ENCODE measurements at places on chromosomes 3 and 15.

DNA sequence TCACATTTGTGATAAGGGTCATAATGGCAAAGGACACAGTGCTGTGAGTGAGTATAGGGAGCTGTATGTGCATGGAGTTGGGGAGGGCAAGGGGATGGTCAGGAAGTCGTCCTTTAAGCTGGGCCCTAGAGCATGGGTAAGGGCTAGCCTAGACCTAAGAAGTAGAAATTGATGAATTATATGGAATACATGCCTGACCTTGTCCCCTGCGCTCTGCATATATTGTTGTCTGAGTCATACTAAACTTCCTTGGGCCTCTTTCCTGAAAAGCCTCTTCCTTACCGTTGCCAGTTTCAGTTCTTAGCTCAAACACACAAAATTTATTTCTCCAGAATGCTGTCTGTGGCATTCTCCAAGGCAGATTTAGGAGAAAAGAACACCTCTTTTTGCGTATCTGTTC, 4.6 kb downstream of the SNRK start:
- no peak for DNase-seq

DNA sequence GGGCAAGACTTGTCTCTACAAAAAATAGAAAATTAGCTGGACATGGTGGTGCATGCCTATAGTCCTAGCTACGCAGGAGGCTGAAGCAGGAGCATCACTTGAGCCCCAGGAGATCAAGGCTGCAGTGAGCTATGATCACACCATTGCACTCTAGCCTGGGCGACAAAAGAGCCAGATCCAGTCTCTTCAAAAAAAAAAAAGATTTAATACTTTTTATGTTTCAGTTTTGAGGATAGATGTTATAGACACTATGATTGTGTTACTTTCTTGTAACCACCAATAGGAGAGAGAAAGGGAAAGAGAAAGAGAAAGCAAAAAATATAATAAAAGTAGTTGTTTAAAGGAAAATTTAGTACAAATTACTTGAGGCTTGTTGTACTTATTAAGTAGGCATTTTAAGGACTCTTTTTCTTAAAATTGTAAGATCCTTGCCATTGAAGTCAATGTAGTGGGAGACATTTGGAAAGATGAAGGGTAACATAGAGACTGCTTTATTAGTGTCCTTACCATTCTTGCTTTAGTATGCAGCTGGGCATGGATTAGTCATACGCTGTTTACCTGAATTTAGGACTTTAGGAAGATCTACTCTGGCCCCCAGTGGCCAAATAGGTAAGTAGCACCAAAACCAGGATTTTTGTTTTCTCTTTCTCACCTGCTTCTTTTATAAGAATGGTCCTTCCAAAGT, 35.1 kb upstream of the ZDHHC23 start:
- DNase-seq: no peak

DNA sequence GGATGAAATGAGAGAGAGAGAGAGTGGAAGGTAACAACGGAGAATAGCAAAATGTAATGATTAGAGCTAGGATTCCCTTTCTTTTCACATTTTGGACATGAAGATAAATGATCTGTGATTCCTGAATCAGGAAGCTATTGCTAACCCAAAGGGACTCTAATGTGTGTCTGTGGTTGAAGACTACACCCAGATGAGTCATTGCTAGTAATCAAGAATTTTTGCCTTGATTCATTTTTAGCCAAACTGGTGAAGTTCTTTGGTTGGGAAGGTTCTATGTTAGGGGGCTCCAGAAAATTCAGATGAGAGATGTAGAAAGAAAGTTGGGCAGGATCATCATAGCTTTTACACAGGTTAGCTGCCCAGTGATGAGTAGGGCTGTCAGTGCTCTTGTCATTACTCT, 116.4 kb downstream of the DUT start:
- no peak for DNase-seq

- DNase-seq: no peak
Measured at GRCh38 chr3:198113206-198114053, 153.4 kb downstream of the LMLN start.
